Femur (tissue), 1 donor: ENCODE measurements at places on chromosomes 1 and 21.
A peak's percentile ranks its signal among the peaks of the same experiment; 100 is the strongest.

- no peak for DNase-seq
Observed at GRCh38 chr1:19033926-19034680, 77.6 kb upstream of the IFFO2 start.

DNA sequence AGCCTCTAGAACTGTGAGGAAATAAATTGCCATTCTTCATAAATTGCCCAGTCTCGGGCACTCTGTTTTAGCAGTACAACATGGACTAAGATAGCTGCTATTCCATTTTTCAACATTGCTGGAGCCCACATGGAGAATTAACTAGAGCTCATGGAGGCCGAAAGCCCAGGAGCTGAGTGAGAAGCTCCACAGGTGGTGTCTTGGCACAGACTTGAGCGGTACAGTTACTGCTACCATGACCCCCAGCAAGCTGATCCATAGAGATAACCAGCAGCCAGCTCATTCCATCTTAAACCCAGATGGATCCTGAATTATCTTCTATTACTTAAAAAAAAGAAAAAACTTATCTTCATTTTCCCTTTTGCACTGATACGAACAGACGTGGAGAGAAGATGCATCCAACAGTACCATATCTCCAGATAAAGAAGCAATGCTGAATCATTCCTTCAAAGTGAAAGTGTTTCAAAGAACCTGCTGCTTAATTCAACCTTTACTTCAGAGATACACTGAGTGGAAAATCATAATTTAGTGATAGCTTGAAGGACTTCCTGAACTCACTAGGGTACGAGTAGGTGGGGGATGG is 115.1 kb downstream of the SETD4 start:
- DNase-seq, result no peak

DNA sequence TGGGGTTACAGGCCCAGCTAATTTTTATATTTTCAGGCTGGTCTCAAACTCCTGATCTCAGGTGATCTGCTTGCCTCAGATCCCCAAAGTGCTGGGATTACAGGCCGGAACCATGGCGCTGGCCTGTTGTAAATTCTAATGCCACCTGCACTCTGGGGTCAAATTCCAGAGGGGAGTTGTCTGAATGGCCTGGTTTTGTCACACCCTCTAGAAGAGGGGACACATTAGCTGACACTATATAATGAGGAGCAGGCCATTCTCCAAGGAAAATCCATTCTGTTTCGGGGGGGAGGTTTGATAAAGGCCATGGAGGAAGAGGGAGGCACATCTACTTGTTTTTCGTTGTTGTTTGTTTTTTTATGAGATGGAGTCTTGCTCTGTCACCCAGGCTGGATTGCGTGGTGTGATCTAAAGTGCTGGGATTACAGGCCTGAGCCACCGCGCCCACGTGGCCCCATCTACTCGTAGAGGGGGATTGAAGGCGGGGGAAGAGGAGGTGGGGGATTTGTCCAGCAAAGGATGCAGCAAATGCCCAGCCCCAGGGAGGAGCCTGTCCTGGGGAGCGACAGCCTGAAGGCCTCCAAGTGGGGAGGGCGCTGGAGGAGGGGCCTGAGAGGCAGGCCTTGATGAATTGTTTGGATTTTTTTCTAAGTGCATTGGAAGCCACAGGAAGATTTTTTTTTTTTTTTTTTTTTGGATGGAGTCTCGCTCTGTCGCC is 78.4 kb upstream of the SLC45A1 start:
- DNase-seq, result no peak

DNA sequence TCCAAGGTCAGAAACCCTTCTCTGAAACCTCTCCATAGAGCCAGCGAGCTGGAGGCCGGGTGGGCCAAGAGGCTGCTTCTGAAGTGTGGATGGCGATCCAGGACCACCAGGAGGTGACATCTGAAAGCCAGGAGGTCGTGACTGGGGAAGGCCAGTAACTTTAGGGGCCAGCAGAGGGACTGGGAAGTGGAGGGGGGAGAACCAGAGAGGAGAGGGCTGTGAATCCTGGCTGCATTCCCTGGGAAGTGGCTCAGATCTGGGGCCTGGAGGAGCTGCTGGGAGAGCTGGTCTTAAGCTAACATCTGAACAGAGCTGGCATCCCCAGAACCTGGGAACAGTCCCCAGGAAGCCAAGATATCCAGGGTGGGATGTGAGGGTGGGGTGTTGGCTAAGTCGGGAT is 11.3 kb upstream of the EPHA8 start:
- DNase-seq, result no peak

DNA sequence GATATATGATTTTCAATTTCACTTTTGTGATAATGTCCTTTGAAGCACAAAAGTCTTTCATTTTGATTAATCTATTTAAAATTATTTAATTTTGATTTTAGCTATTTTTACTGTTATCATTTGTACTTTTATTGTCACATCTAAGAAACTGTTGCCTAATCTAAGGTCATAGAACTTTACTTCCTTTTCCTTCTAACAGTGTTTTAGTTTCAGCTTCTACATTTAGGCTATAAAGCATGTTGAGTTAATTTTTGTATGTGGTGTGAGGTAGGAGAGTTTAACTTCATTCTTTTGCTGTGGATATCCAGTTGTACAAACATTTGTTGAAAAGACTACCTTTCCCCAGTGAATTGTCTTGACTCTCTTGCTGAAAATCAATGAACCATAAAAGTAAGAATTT is 204.5 kb downstream of the TM2D1 start:
- no peak for DNase-seq

DNA sequence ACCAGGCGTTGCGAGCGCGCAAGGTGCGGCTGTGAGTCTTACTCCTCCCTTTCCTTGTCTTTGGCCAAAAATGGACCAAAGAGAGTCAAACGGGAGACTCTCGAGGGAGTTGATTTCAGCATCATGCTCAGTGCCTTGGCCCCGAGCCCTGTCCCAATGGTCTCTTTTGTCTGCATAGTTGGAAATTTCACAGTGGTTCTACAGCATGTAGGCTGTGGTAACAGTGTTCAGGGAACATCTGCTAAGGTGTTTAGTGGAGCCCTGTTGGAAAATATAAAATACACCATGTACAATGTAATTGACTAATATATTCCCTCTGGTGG is 2.7 kb downstream of the CACNA1E start:
- DNase-seq, result no peak

GRCh38 chr1:192476802-192477298 is 98.7 kb upstream of the RGS1 start:
- peak; percentile 28 for DNase-seq

DNA sequence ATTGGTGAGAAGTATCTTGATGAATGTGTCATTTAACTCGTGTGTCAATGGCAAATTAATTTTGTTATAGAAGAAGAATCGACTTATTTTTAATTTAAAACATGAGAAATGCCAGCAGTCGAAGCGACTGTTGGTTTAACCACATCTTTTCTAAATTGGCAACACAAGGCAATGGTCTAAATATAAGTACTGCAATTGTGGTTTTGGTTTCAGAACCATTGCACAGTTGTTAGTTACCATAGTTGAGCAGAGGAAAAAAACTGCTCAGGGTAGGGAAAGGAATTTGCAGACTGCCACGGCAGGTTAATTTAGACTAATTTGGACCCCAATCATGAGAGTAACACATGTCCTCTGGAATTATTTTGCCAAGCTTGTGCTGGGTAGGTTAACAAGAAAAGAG is 185.6 kb upstream of the RUNX1 start:
- no peak for DNase-seq

DNA sequence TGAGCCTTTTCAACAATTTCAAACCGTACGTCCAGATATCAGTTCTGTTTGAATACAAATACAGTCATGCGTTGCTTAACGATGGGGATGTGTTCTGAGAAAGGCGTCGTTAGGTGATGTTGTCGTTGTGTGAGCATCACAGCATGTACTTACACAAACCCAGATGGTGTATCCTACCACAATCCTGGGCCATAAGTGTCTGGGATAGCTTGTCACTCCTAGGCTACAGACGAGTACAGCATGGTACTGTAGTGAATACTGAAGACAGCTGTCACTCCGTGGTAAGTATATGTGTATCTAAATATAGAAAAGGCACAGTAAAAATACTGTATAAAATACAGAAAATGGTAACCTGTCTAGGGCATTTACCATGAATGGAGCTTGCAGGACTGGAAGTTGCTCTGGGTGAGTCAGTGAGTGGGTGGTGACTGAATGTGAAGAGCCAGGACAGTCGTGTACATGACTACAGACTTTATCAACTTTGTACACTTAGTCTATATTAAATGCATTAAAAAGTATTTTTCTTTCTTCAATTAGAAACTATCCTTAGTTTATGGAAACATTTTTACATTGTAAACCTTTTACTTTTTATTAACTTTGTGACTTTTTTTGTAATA is 10.5 kb upstream of the OR2W3 start:
- DNase-seq, result no peak

DNA sequence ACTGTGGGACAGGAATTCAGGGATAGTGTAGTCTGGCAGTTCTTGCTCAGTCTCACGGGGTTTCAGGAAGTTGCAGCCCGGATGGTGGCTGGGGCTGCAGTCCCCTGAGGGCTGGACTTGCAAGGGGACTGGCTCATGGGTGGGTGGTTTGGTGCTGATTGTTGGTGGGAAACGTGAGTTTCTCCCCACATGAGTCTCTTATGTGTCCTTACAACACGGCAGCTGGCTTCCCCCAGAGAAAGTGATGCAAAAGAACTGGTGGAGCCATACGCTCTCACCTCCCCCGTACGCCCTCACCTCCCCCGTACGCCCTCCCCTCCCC is 64.9 kb downstream of the EVA1C start:
- no peak for DNase-seq

DNA sequence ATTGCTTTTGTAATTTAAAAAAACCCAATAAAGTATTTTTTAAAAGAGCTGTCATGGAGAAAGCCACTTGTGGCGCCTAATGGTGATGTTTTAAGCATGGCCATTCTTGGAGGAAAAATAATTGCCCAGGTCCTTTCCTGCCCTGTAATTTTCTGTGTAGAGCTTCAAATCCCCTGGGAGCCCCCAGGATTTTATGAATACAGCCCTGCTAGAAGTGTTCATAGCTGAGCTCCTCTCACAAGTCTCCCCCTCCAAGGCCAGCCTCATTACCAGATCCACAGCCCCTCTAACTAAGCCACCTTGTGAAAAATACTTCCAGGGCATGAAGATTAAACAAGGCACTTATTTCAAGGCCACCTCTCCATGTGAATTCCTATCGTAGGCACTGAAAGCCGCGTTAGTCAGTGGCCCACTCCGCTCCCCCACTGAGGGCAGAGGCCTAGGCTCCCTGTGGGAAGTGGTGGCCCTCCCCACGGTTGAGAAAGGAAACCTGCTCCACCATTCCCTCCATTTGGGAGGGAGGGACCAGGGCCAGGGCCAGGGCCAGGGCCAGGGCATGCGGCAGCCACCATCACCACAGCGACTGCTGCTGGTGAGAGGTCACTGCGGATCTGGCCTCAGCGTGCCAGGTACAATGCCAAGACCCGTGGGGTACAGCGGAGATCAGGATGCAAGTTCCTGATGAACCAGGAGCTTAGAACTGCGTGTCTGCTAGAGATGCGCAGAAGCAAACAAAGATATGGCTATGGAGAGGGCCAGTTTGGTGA is 83.1 kb downstream of the KCNN3 start:
- DNase-seq, result no peak
